ENCODE measurements at places on chromosomes 2 and 18.

- DNase-seq, result no peak
These were observed 438.3 kb downstream of the ZNF521 start for GRCh38 chr18:24913507-24914170.

DNA sequence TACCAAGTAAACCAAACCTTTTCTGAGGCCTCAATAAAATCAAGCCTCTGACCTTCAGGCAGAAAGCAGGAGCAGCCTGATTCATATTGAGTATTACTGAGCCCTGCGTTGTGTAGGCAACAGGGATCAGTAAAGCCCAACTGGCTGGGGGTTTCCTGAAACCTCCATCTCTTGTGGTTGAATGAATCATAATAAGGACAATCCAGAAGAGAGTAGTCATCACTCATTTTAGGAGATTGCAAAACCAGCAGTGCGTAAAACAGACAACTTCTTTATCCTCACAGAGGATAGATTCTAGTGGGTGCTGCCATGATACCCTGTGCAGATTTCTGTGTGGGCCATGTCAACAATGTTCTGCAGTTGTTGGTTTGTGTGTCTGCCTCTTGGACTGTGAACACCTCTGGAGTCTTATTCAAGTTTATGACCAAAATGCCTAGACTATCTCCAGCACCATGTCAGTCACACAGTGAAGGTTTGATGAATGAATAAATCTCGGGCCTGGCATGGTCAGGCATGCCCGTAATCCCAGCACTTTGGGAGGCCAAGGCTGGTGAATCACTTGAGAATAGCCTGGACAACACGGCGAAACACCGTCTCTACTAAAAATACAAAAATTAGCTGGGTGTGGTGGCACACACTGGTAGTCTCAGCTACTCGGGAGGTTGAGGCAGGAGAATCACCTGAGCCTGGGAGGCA lies 51.8 kb upstream of the RAB27B start:
- peak; percentile 76 for DNase-seq

GRCh38 chr2:110107092-110108079 lies 8.2 kb downstream of the MALL start:
- DNase-seq, result no peak

- no peak for DNase-seq
These were observed 149.8 kb downstream of the SUCLG1 start for GRCh38 chr2:84309281-84309680.

- peak; percentile 29 for DNase-seq
These were observed 79.8 kb downstream of the DOK6 start for GRCh38 chr18:69480460-69480859.

DNA sequence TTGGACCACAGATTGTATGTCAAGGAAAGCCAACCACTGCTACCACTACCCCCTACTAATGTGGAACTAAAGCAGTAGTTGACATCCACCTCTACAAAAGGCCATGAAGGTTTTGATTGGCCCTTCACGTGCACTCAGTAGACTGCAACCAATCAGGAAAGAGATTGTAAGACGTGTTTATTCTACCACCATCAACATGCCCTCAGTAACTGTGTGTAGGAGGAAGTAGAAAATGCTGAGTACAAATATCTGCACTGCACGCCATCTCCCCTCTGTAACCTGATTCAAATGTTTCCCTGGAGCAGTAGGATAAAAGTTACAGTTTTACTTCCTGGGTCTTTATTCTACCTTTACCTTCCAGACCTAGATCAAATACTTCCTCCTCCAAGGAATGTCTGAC lies 2.9 kb upstream of the CASP10 start:
- peak; percentile 42 for DNase-seq

- DNase-seq, result no peak
These were observed 280.9 kb downstream of the NEDD4L start for GRCh38 chr18:58324824-58325480.

- DNase-seq, result peak; percentile 81
These were observed 233.4 kb upstream of the CNTNAP5 start for GRCh38 chr2:123791684-123792083.

DNA sequence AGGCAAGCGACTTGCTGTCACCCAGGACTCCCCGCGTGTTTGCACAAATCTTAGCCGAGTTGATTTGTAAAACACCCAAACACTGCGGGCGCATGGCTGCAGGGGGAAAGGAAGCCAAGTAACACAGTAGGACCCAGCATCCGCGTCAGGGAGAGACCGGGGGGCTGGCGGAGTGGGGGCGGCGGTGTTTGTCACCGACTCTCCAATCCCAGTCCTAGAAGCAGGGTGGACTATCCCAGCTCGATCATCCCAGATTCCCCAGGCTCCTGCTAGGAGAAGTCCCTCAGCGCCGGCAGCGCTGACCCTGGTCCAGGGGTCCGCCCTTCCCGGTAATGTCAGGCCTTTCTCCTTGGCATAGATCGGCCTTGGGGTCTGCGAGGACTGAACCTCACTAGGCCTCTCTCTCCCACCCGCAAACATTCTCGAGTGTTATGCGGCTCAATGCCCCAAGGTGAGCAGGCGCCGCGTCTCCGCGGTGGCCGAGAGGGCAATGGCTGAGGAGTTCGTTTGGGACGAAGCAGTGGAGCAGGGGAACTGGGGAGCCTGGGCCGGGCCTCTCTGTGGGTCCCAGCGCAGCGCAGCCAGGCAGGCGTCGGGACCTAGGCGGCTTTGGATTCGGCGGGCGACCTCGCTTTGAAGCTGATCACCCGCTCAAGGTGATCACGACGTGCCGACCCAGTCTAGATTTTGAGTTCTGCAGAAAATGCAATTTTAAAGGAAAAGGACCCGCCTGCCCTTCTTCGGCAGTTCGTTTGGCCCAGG lies 1.5 kb upstream of the GDF7 start:
- no peak for DNase-seq

- DNase-seq, result no peak
These were observed 270.2 kb downstream of the GBX2 start for GRCh38 chr2:235897992-235898391.

- DNase-seq, result peak; percentile 7
These were observed 18.8 kb upstream of the CD207 start for GRCh38 chr2:70854411-70854810.

DNA sequence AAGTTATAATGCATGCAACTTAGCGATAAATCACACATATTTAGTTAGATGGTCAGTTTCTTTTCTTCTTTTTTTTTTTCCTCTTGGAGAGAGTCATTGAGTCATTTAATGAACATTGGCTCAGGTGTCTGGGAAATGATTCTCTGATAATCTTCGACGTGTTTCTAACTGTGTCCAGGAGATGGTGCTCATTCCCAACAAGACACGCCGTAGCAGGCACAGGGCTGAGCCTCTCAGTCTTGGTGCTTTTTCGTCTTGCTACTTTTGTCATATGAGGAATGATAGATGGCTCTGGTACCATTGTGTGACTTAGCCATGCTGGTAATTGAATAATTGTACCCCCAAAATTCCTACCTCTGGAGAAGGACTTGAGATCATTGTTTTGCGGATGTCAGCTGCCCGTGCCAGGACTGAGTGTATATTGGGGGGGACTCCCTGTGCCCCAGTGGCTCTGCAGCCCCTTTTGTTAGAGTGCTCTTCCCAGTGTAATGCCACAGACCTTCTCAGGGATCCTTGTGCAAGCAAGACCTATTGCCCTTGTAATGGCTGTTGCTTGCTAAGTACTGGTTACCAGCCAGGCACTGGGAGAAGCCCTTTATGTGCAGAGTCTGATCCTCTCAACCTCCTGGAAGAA lies 107.6 kb upstream of the CYRIA start:
- DNase-seq, result peak; percentile 79

- DNase-seq, result no peak
These were observed 60.5 kb downstream of the STPG4 start for GRCh38 chr2:47094511-47095142.

- DNase-seq, result no peak
These were observed 340.6 kb downstream of the HRH4 start for GRCh38 chr18:24801001-24801400.

DNA sequence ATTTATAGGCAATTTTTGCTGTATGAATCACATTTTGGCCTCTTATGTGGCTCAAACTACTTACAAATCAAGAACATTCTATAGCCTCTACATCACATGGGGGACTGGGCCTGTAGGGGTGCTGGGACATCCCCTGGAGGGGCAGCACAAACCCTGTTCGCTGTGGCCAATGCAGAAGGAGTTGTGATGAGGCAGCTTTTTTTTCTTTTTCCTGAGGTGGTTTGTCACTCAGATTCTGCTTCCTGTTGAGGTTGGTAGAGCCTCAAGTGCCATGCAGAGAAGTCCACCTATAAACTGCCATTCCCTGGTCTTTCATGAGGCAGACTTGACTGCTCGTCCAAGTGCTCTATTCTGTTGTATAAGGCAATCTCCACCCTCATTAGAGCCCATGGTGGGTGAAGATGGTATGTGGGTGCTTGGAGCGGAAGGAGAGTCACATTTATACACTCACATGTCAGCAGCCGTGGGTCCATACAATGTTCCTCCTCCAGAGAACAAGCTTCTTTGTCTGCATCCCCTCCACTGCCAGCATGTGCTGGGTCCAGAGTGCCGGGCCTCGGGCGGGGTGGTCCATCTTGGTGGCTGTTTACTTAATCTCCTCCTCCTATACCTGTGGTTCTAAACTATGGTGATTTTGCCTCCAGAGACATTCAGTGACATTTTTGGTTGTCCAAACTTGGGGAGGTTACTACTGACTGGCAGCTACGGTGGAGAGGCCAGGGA lies 120.3 kb downstream of the ACOXL start:
- peak; percentile 22 for DNase-seq

DNA sequence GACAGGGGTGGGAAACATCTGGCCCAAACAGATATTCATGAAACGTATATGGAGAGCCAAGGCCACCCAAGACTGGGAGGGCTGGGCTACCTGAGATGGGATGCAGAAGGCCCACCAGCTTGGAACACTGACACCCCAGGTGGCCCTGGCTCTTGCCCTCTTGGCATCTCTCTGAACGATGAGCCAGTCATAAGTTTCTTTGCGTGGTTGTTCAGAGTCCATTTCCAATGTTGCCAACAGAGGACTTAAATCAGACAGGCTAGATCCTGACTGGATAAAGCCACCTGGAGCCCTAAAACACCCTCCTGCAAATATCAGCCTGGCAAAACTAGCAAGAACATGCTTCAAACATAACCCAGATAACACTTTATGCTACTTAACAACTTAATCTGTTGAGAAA lies 42.6 kb downstream of the LPIN2 start:
- DNase-seq, result no peak

- DNase-seq, result peak; percentile 65
These were observed 347.3 kb upstream of the HNRNPA3 start for GRCh38 chr2:176865336-176865735.

DNA sequence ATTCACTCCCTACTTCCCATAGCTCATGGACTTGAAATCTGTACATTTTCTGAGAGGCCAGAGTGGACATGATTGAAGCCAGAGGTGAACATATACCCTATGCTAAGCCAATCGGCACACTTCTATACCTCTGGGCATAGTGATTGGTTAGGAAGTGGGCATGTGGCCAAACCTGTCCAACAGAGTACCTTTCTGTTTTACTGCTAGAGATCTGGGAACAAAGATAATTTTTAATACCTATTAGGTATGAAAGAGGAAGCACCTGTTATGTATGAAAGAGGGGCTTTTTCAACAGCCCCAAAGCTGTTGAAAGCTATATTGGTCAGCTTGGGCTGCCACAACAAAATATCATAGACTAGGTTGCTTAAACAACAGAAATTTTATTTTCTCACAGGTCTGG lies 27.7 kb downstream of the METTL8 start:
- DNase-seq, result no peak

DNA sequence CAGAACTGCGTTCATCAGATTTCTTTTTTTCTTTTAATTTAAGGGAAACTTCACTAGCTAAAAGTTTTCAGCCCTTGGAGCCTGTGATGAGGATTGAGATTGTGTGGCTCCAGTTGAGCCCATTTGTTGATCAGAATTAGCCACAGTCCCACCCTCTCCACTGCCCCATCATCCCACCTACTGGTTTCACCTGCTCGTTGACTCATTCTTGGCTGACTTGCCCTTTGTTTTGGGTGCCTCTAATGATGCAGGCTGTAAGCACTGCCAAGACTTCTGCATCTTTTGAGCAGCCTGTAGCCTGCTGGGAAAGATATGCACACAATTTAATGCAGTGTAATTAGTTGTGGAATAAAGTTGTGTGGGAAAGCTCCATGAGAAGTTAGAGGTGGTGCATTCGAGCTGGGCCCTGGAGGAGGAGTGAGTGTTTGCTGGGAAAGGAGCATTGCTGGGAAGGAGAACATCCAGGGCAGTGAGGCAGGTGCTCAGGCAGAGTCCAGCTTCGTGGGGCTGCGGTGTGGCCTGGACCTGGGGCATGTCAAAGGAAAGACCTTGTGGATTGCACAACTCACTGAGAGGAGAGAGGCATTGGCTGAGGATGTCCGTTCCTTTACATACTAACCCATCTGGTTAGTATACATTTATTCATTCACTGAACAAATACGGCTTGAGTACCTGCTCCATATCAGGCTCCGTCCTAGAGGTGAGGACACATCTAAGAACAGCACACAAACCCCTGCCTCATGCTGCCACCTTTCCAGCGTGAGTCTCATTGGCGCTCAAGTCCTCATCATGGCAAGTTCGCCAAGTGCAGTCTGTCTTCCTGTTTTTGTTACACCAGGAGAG lies 18.2 kb downstream of the ASPRV1 start:
- no peak for DNase-seq

DNA sequence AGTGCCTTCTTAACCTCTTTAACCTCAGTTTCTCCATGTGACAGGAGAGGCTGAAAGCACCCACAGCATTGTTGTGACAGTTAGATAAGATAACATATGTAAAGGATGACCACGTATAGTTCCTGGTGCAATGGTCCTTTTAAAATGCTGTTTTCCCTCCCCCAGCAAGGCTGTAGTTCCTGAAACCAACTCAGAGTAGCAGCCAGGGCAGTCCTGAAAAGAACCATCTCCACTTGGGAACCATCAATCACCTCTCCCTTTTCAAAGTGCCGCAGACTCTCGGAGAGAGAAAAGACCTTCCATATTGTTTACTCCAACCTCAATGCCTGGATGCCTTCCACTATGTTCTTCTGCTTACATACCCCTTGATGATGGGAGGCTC lies 158.8 kb downstream of the DDX1 start:
- DNase-seq, result no peak

DNA sequence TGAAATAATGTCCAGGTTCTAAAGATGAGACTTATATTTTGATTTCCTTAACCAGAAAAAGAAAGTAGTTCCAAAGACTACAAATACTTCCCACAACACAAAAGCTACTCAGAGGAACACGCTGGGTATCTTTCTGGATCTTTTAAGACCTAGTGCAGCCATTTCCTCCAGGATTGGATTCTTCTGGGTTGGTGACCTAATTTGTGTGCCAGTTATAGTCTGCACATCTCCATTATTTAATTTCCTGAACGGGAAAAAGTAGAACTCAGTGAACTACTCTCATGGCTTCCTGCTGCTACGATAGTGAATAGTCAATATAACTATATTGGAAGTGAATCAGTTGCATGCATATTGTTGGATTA lies 1.5 kb downstream of the TMEM87B start:
- no peak for DNase-seq
